ENCODE measurements at places on chromosomes 1 and 21. TPM values are rescaled to one million over a fixed set of nuclear protein-coding genes. Genes with fewer than 3 reads are reported as not detected.

Gene WDR64
- not detected for total RNA-seq

DNA sequence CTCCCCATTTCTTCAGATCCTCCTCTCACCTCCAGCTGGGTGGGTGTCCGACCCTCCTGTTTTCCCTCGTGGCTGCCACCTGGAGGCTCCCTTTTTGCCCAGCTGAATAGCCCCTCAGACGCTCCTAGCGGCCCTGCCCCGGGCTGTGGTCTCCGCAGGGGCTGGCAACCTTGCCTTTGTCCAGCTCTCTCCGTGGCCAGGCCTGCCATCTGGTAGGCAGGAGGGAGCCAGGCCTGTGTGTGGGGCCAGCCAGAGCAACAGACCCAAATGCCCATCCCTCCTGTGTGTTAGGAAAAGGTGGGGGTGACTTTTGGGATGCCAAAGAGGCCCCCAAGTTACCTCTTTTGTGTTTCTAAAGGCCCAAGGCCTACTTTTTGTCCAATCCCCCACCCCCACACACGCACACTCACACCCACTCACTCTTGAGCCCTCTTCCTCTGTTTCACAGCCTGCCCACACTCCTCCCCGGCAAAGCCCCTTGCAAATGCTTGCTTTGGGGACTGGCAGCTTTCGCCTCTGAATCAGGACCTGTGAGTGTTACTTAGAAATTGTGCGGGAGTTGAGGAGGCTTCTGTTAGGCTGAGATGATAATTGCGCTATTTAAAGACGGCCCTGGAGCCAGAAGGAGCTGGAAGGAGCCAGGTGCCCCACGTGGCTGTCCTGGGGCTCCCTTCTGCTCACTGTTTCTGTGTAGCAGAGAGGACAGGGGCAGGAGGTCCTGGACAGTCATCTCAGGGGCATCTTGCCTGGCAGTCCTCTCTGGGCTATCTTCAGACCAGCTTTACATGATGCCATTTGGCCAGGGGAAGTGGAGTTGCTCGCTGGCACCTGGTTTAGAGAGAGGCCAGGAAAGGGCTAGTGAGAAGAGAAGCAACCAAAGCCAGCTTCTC, 9.1 kb downstream of the PPFIA4 start:
- no peak for DNase-seq

Gene CFAP141
- not detected for total RNA-seq

Gene TMEM200B
- total RNA-seq, result 20.4 TPM

- DNase-seq, result no peak
Observed at GRCh38 chr1:118099686-118100085, 85.3 kb downstream of the SPAG17 start.

DNA sequence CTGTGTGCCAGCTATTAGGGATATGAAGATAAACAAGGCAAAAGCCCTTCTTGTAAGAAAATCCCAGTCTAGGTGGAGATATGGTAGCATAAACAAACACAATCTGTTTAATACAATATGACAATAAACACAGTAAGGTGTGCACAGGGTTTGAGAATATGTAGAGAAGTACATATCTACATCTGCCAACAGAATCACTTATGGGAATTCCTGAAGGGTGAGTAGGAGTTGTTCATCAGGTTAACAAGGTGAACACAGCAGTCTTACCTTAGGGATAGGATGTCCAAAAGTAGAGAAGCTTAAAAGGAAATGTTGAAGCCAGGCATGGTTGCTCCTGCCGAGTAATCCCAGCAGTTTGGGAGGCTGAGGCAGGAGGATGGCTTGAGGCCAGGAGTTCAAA, 57.7 kb upstream of the LRRC7 start:
- no peak for DNase-seq

Gene FHAD1
- 2.0 TPM for total RNA-seq

- DNase-seq, result no peak
Observed at GRCh38 chr1:160371756-160372155, 4.9 kb downstream of the NHLH1 start.

GRCh38 chr21:38775733-38776132, 30.0 kb upstream of the ETS2 start:
- DNase-seq, result no peak

GRCh38 chr1:209727785-209728184, 23.1 kb downstream of the HSD11B1 start:
- DNase-seq, result no peak
